ENCODE measurements at places on chromosomes 3 and 15.

DNA sequence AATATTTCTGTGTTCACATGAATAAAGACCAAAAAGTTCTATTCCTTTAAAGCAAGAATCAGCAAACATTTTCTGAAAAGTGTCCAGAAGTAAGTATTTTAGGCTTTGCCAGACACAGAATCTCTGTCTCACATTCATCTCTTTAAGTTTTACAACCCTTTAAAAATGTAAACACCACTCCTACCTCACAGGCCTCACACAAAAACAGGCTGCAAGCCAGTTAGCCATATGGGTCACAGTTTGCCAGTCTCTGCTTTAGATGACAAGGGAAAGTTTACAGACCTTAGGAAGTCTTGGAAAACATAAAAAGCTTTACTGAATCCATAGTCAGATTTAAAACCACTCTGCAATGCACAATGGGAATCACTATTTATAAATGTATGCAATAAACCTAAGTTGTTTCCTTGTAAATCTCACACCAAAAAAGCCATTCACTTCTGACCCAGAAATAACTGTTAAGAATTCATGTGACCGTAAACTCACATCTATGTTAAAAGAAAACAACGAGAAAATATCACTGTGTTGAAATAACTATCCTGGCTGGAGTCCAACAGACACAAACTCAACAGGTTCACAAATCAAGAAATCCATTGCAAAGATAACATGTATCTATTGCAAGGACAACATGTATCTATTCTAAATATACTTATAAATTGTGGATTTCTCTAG lies 308.2 kb downstream of the ULK4 start:
- no peak for DNase-seq

- DNase-seq, result no peak
Measured at GRCh38 chr15:63462088-63462487, 42.3 kb upstream of the USP3 start.

GRCh38 chr15:90597577-90597976 lies 67.9 kb downstream of the CRTC3 start:
- DNase-seq, result peak; percentile 22

DNA sequence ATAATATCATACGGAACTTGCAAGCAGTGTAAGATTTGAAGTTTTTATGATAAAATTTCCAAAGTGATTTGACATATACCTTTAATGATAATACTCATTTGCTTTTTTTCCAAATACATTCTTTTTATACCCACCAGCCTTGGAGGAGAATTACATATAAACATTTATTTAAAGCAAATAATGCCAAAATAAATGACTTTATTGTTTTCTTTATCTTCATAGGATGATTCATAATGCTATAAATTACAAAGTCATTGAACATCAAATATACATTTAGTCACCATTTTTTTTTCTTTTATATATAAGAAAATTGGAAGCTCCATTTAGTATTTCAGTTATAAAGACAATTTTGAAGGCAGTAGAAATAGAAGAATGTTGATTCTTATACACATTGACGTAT lies 450.9 kb downstream of the NAALADL2 start:
- DNase-seq, result no peak

GRCh38 chr3:335240-335639 lies 138.7 kb downstream of the CHL1 start:
- no peak for DNase-seq

DNA sequence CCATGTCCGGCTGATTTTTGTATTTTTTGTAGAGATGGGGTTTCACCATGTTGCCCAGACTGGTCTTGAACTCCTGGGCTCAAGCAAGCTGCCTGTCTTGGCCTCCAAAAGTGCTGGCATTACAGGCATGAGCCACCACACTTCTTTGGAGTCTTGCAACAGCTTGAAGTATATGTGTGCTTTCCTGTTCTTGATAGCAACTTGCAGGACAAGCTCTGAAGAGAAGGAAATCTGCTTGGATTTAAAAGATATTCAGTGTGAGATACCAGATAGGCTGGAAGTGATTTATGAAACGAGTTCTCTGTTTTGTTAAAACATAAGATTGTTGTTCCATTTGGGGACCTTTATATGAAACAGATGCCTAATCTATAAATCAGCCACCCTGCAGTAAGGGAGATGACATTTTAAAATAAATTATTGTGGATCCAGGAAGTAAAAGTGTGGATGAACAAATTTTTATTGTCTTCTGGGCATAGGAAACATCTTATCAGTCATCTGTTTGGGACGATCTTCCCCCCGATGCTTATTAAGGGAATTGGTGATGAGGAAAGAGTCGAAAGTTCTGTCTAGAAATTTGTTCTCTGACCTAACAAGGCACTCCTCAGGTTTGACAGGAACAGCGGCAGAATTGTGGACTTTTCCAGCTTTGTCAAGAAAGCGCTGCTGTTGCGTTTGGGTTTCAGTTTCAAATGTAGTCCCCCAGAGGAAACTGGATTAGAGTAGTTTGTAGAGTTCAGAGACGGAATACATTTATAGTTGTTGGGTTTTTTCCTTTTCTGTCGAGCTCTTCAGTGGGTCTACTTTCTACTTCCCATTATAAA lies 53.7 kb upstream of the MAGI1 start:
- DNase-seq, result no peak

DNA sequence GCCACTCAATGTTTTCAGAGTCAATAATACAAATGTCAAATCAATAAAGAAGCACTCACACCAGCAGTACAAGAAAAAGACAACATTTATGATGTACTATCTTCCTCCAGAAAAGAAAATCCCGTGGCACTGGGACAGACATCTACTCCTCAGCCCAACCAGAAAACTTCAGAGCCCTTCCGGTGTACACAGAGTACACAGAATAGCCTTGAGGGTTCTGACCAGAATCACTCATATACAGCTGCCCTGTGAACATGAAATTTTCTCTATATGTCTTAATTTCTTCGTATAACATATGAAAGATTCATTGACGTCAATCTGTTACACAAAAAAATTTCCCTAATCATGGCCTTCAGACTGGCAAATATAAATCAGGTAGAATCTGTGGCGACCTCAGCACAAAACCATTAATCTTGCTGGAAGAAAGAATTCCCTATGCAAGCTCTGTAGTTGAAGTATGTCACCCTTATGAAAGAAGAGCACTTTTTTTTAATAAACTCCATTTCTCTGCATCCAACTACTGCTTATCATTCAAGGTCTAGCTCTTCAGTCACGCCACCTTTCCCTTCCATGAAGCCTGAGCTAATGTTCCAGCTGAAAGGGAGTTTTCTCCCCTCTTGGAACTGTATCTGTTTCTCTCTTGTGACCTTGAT lies 53.8 kb upstream of the PLAAT1 start:
- no peak for DNase-seq

DNA sequence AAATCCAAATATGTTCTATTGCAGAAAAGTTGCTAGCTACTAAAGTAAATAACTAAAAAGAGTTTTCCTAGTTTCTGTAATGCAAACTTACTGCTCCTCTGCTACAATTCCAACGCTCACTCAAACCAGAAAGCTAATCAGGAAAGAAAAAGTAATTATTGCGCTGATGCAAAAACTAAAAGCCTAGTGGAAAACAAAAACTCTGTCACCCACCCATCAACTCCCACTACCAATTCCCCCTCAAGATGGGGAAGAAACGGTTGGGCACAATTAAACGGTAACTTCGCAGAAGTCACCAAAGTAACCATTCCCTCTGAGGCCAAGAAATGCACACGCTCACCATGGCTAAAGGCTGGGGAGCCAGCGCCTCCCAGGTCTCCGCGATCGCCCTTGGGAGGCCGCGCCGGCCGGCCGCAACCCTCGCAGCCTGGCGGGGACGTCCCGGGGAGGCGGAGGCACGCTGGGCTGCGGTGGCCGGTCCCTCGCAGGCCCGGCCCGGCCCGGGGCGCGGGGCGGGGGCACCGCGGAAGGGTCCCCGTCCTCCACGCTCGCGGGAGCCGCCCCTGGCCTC lies 684 bp downstream of the SLTM start:
- no peak for DNase-seq

GRCh38 chr3:76505202-76505845 lies 534.6 kb upstream of the ROBO2 start:
- no peak for DNase-seq
